ENCODE measurements at places on chromosomes 7 and 10. TPM values are rescaled to one million over a fixed set of nuclear protein-coding genes. Genes with fewer than 3 reads are reported as not detected.

DNA sequence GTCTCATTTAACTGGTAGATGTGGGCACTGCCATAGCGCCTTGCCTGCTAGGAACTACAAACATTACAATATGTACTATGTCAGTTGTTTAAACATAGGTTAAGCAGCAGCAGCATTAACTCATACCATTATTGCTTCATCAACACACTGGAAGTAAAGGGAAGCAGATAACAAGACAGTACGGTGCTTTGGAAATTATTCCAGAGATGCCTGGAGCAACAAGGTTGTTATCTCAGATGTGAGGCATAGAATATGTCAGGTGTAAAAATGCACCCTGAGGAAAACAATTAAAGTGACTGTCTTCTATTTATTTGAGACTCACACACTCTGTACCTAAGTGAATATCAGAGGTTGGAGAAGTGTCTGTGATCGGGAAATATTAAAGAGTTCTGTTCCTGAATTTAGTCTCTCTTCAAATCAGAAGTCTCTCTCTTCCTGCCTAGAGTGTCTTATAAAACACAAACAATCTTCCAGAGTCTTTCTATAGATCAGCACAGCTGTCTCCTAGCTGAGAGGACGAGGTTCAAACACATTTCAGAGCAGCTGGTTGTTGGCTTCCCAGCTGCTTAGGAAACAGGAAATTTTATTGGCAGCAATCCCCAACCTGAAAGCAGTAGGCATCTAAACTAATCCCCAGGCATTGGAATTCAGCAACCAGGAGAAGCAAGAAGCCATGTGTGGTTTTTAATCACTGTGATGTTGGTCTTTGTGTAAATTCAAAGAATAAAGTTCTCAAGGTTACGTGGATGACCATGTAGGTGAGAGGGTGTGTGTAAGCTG is 994.4 kb upstream of the LRRTM3 start:
- DNase-seq, result no peak

GRCh38 chr10:75477680-75478079 is 46.3 kb downstream of the LRMDA start:
- no peak for DNase-seq

- DNase-seq, result no peak
These were observed 378.5 kb upstream of the SEMA3C start for GRCh38 chr7:81297317-81297716.

DNA sequence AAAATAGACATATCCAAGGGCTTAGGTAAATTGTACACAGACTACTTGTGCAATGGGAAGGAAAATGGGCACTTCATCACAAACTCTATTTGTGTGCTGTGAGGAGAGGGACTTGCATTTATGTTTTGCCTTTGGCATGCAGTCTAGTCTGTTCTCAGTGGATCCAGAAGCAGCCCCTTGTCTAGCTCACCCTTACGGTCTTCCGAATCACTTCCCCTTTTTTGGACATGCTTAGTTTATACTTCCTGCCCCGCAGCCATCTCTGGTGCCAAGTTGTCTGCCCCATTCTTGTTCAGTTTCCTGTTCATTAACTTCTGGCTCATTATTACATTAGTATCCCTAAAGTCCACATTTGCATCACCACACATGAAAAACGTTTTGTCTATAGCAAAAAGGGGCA is 161.6 kb downstream of the NRCAM start:
- peak; percentile 81 for DNase-seq

DNA sequence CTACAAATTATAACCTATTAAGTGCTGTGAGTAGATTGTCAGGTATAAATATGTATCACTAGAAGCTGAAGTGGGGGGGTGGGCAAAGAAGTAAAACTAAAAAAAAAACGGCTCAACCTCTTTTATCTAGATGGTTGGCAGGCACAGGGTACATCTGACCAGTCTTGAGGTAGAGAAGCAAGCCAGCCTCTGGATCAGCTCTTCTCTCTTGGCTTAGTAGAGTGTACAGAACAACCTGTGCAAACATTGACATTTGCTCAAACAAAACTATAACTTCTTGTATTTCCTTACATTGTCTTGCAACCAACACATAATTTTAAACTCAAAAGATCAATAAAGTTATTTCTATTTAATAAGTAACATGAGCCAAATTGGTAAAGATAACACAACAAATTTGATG is 25.6 kb downstream of the DNA2 start:
- DNase-seq, result no peak

- DNase-seq, result no peak
These were observed 48.1 kb upstream of the MSMB start for GRCh38 chr10:46094197-46094500.

DNA sequence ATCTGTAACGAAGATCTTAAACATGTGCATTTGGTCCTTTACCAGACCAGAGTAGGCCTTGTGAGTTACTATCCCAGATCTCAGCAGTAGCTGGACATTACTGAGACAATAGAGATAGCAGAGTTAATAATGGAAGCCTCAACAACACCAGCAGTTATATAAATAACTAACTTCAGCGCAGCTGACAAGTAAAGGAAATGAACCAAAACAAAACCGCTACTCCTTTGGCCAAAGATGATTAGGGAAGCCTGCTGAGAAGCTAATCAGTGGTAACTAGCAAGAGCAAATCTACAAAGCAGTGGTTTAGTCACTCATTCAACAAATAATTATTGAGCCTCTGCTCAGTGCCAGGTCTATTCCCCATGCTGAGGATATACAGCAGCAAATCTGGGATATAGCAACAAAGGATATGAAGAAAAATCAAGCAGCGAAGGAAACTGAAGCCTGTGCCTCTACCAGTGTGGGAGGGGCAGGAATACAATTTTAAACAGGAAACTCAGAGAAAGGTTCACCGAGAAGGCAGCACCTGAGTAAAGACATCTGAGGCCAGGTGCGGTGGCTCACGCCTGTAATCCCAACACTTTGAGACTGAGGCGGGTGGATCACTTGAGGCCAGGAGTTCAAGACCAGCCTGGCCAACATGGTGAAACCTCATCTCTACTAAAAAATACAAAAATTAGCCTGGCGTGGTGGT is 103.6 kb downstream of the ELMO1 start:
- DNase-seq, result no peak

DNA sequence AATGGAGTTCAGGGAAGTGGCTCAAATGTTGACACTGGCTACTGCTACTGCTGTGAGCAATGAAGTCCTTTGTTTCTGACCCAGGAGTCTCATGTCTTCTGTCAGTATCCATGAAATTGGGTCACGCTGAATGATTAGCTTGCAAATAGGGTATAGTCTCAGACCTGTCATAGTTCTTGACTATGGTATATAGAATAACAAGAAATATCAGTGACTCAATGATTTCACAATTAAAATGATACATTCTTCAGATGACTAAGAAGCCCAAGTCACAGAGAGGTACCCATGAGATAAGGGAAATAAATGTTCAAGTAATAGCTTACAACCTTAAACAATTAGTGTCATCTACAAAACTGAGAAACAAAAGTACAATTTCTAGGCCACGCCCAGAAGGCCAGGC is 89.3 kb downstream of the LYZL2 start:
- no peak for DNase-seq

DNA sequence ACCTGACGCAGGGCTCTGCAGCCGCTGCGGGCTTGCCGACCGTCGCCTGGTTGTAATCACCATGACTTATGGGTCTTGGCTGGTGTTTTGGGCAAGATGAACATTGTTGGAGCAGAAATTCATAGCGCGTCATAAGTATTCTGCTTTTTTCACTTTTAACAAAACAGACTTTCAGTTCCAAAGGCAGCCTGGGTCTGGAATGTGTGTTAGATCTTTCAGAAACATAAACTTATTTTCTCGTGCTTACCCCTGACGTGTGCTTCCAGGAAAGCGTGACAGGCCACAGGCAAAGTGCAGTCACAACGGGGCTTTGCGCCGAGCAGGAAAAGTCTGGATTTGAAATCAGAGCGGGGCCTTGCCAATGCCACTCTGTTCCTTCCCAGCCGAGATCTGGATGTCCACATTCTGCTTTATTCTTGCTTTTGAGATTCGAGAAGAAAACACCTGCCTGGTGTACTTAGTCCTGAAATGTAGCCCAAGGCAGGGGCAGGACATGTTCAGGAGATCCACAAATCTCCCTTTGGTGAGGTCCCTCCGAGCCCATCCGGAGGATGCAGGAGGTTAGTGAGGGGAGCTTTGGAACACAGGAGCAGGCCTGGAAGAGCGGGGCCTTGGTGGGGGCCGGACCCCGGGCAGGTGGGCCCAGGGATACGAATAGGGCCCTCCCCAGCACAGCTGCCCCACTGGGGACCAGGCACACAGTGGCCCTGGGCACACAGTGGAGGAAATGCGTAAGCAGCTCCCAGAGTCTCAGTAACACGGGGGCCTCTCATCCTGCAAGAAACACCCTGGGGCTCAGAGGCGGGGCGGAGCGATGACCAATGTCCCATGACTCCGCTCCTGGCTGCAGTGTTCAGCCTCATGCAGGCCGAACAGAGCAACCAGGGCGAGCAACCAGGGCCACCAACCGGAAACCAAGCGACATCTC is 49.5 kb upstream of the EBF3 start:
- DNase-seq, result no peak

The SPDYE3 gene
- total RNA-seq, result not detected

The SORCS3 gene
- under 0.01 TPM for total RNA-seq

The SLC29A4 gene
- 1.0 TPM for total RNA-seq

The OR9A4 gene
- total RNA-seq, result not detected

The IKZF1 gene
- 0.17 TPM for total RNA-seq

The NOS3 gene
- total RNA-seq, result 33.4 TPM

The FXYD4 gene
- not detected for total RNA-seq

The ADCY1 gene
- 0.17 TPM for total RNA-seq

The C7orf33 gene
- total RNA-seq, result not detected

Measured in dermis blood vessel endothelial cell (primary cell).